ENCODE measurements at places on chromosomes 1 and 21. TPM values are rescaled to one million over a fixed set of nuclear protein-coding genes. Genes with fewer than 3 reads are reported as not detected.

DNA sequence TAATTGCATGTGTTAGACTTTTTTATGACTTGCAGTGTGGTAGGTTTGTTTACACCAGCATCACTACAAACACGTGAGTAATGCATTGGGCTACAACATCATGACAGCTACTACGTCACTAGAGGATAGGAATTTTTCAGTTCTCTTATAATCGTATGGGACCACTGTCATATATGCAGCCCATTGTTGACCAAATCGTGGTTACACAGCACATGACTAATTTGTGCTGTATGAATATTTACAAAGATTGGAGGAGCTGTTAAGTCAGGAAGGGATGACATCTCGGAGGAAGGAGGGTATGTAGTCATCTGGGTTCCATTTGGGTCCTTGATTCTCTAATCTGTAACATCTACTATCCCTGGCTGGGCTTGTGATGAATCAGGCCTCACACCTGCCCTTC is 270.9 kb downstream of the TNR start:
- DNase-seq = no peak

GRCh38 chr1:192751260-192751659 is 57.6 kb upstream of the RGS2 start:
- DNase-seq = no peak

GRCh38 chr1:154935749-154936554 is 567 bp downstream of the PMVK start:
- no peak for DNase-seq

GRCh38 chr1:228374711-228375577 is 31.7 kb downstream of the TRIM11 start:
- DNase-seq = no peak

DNA sequence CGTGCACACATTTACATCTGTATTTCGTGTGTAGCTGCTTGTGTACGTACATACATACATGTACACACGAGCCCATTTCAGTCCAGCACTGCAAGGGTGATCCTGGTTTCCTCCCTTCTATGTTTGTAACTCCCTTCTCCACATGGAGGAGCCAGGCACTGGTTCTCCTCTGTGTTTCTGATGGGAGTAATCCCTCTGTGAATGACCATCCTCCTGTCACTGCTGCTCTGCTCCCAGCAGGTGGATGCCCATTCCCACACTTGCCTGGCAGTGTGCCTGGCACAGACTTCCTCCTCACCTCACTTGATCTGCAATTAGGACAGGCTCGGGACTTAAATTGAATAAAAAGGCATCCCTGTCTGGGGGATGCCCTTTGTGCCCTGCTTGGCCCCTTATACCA is 37.1 kb downstream of the TRAPPC10 start:
- DNase-seq = no peak

HJV gene
- total RNA-seq = not detected

ATP13A2 gene
- total RNA-seq = 24.3 TPM

MDM4 gene
- 75.6 TPM for total RNA-seq

C1QB gene
- total RNA-seq = not detected

TSEN15 gene
- 48.3 TPM for total RNA-seq

FAM72D gene
- total RNA-seq = 17.7 TPM

RHBDL2 gene
- not detected for total RNA-seq

PRDX6 gene
- total RNA-seq = 175 TPM
